ENCODE measurements at places on chromosomes 4 and X. TPM values are rescaled to one million over a fixed set of nuclear protein-coding genes. Genes with fewer than 3 reads are reported as not detected.

Gene ARHGAP36
- not detected for polyA plus RNA-seq

- peak; percentile 14 for DNase-seq
These were observed 14.7 kb upstream of the SEC24D start for GRCh38 chr4:118850488-118851173.

- no peak for DNase-seq
These were observed 95.5 kb upstream of the KCTD8 start for GRCh38 chr4:44544158-44544557.

DNA sequence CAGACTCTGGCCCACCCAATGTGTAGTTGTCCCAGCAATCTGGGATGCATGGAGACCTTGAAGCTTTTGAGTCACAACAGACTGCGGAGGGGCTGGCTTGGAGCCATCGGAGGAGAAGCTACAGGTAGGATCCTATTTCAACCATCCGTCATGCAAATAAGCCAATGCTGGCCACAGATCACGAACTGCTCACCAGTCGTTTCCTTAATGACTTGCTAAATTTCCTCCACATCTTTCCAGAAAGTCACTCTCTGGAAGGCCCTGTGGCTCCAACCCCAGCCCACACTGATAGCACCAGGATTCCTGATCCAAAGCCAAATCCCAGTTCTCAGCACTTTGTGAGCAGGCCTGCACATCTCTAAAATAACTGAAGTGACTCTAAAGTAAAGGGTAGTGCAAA, 321.3 kb downstream of the RAB28 start:
- DNase-seq: no peak

GRCh38 chr4:183714626-183715025, 55.5 kb downstream of the TRAPPC11 start:
- DNase-seq: no peak

- no peak for DNase-seq
These were observed 168.2 kb downstream of the C4orf33 start for GRCh38 chr4:129264008-129264657.

GRCh38 chr4:11599064-11599463, 170.4 kb upstream of the HS3ST1 start:
- DNase-seq: no peak

All from IMR-90 (cell line).